Stimulated activated CD4-positive, alpha-beta T cell treated with anti-CD3 and anti-CD28 coated beads, Interleukin-1b, Interleukin-23, amount 100 ng/mL, for 24 hours (primary cell): ENCODE measurements at places on chromosomes 2 and 18.

DNA sequence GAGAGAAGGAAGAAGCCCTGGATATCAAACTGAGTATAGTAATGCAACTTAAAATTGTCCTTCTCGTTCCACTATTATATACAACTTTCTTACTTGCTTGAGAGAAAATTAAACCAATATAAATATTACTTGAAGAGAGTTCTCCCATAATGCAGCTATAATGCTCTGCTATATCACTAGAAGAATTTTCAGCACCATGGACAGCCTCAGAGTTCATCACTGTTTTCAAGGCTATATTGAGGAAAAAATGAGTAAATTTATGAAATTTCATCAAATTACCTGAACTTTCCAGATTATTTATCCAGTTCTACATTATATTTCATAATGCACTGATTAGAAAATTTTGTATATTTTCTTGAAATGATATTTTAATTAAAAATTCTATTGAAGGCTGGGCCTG, 1053.5 kb upstream of the FAM98A start:
- no peak for DNase-seq

DNA sequence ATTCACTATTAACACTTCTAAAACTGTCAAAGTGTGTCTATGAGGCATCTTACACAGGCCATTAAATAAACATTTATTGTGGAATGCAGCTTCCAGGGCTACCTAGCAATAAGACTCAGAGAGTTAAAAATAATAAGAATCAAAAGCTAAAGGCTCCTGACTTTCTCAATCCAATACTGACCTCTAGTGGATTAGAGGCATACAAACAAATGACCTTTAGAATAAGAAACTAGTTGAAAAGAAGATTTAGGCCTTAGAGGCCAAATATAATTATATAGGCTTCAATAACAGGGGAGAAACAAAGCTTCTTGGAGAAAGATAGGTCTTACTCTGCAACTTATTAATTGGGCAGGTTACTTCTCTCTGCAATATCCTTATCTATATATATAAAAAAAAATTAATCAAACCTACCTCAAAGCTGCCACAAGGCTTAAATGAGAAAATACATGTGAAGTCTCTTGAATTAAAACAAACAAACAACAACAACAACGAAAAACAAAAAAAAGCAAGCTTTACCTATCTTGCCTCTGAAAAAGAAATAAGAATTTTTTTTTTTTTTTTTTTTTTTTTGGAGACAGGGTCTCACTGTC, 246.1 kb downstream of the EXOC6B start:
- no peak for DNase-seq

DNA sequence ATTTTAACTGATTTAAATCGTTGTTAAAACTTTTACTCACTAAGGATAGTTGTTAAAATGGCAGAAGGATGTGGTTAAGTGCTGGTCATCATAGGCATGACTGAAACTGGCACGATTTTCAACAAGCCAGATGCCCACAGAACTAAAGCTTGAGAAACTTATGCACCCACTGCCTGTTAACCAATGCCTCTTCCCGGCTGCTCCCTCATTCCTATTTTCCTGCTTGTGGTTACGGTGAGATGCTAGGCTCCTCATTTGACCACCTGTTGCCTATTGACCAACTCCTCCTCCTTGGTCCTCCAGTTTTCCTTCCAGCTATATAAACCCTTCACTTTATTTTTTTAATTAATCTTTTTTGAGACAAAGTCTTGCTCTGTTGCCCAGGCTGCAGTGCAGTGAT, 238.7 kb downstream of the TFCP2L1 start:
- DNase-seq: no peak

DNA sequence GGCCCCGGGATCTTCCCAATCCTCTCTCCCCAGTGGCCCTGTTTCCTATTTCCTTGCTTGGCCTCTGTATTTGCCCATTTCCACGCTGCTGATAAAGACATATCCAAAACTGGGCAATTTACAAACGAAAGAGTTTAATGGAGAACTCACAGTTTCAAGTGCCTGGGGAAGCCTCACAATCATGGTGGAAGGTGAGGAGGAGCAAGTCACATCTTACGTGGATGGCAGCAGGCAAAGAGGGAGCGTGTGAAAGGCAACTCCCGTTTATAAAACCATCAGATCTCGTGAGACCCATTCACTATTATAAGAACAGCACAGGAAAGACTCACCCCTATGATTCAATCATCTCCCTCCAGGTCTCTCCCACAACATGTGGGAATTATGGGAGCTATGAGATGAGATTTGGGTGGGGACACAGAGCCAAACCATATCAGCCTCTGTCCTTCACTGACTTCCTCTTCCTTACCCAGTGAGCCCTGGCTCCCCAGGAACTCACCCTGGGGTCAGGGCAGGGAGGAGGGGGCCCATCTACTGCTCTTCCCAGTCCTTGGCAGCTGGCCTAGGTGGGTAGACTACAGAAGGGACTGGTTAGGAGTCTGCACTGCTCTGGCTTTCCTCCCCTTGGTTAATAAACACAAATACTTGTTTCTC, 105.8 kb upstream of the MYCN start:
- no peak for DNase-seq

DNA sequence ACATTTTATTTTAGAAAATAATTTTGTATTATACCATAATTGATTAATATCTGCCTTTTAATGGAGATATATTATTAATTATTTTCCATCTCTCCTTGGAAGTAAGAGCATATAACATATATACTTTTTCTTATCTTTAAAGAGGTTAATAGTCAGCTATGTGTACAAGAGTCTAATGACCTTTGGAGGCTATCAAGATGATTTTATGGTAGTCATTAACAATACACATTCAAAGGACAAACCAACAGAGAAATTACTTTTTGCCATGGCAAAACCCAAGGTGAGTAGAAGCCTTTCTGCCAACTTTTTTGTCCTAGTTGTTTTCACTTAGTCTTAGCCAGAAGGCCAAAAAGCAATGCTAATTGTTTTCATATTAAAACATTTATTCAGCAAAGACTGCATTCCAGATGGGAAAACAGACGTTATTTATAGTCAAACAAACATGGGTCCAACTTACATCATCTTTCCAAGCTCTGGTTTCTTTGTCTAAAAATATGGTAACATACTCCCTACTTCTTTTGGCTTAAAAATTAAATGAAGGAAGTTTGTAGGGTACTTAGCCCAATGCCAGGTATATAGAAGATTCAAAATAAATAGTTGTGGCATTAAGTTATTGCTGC, 9.6 kb upstream of the DYNC2LI1 start:
- DNase-seq: no peak

DNA sequence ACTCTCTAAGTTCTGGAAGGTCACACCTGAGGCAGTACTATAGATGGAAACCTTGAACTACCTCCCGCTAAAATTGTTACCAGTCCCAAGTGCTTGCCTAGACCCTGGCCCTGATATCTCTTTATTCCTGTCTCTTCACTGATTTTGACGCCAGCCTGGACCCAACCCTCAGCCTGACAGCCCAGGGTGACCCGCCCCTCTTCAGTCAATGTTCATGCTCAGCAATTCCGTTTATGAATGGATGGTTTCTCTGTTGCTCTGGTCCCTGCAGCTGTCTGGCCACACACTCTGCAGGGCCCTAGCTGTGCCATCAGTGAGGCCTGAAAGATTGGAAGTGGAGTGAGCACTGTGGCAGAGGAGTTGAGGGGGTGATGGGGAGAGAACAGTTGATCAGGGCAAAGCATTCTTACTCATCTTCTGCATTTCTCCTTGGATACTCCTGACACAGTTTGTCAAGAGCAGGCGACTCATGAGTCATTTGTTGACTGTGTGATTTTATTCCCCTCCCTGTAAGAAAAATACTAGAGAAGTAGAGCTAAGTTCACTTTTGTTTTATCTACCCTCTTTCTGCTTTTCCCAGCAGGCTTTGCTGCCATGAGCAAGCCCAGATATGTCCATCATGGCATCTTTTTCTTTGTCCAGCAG, 46.0 kb downstream of the NPAS2 start:
- no peak for DNase-seq

DNA sequence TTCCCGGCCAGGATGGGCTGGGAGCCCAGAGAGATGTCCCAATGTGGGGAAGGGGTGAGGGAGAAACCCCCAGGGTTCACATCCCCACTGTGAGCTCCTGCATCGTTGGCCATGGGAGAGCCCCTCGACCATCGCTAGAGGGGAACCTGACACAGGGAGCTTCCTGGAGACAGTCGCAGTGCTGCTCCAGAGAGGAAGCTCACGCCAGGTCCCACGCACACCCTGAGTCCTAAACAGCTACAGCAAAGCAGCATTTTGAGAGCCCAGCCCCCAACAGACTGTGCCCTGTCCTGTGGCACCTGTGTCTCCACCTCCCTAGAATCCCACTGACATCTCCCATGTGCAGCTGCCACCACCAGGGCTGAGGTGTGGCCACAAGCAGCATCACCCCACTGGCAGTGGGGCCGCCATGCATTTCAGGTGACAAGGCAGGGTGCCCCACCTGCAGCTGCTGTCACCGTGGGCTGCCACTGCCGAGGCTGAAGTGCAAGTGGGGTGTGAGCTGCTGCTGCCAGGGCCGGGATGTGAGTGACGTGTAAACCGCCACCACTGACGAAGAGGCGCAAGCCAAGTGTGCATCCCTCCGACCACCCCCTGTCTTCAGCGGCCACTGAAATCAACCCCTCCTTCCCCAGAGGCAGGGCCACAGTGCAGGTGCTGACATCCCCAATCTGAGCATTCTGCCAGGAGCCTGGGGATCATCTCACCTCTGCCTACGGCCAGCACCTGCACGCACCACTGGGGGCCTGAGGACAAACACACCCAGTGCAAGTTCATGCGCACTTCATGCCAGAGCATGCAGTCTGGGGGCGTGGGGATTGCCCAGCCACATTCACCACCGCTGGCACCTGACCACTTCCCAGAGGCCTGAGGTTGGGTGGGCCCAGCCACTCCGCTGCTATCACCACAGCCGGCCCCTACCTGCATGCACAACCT, 467.7 kb upstream of the SALL3 start:
- no peak for DNase-seq

DNA sequence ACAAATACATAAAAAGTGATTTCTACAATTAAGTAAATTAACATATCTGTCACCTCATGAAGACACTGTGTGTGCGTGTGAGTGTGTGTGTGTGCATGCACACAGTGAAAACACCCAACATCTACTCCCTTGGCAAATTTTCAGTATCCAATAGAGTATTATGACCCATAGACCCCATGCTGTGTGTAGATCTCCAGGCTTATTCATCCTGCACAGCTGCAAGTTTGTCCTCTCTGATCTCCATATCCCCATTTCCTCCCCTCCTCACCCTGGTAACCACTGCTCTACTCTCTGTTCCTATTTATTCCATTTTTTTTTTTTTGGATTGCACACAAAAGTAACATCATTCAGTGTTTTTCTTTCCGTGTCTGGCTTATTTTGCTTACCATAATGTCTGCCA, 391.0 kb downstream of the SOX11 start:
- DNase-seq: no peak

DNA sequence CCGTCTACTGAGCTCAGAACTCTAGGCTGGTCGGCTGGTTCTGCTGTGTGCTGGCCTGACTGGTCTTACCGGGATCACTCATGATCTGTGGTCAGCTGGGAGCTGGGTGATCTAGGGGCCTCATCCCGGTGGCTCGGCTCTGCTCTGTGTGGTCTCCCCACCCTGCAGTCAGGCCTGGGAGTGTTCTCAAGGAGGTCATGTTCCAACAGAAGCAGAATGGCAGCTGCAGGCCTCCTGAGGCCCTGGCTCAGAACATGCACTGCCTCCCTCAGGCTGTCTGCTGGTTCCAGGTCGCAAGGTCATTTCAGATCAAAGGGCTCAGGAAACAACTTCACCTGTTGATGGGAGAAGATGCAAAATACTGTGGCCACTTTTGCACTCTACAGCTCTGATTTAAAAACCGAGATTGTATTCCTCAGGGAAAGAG, 81.1 kb upstream of the RFX8 start:
- no peak for DNase-seq

- DNase-seq: no peak
These were observed 105.6 kb upstream of the STK17B start for GRCh38 chr2:196277002-196277401.

- no peak for DNase-seq
These were observed 57.6 kb downstream of the EVA1A start for GRCh38 chr2:75503048-75503607.

GRCh38 chr2:178863856-178864620, 56.8 kb upstream of the TTN start:
- DNase-seq: no peak

DNA sequence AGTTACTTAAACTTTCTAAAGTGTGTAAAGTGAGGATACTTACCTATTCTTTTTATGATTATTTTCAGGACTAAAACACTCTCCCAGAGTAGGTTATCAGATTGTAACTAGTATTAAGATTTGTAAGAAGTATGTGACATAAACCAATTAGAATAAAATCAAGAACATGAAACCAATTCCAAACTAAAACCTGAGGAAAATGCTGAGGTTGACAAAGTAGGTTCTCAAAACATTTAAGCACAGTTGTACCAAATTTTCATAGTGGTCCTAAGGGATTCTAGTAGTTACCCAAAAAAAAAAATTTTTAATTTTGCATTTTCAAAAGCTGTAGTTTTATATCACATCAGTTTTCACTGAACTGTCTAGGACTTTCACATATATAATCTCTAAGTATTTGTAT, 157.3 kb downstream of the MEMO1 start:
- no peak for DNase-seq

- no peak for DNase-seq
These were observed 16.6 kb downstream of the SERPINB13 start for GRCh38 chr18:63603772-63604171.

- no peak for DNase-seq
These were observed 109.6 kb downstream of the SH3RF3 start for GRCh38 chr2:109238580-109238979.

DNA sequence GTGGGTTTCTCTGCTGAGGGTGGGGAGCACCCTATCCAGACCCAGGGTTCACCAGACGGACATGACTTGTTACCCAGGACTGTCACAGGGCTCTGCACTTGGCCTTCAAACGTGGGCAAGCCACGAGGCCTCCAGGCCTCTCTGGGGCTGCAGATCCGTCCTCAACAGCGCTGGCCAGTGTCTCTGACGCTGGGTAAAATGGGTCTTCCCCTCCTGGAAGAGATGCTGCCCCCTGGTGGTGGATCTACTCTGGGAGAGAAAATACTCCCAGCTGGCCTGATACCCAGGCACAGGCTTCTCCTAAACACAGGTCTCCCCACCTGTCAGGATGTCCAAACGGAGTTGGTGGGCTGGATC, 3.7 kb downstream of the GPR17 start:
- DNase-seq: peak; percentile 98

- no peak for DNase-seq
These were observed 673 bp downstream of the PCBP1 start for GRCh38 chr2:70087702-70088597.

GRCh38 chr18:13434854-13435253, 216.3 kb downstream of the LDLRAD4 start:
- no peak for DNase-seq

DNA sequence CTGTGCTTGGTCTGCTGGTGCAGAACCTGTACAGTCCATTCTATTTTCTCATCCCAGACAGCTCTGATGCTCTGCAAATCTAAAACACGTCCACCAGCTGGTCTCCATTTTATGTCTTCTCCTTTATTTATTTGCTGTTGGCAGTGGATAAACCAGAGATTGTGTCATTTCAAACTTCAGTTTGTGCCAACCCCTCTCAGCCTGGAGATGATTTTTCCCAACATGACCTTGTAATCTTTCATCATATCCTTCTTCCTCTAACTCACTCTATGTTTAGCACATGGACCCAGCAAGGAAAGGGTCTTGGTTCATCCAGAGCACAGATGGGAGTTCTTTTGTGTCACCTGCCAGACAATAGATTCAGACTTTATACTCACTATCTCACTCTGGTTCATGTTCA, 273.2 kb downstream of the MTX2 start:
- DNase-seq: no peak

- no peak for DNase-seq
These were observed 3.4 kb downstream of the SERPINB2 start for GRCh38 chr18:63890950-63891304.
